ENCODE measurements at places on chromosomes 11 and 22. TPM values are rescaled to one million over a fixed set of nuclear protein-coding genes. Genes with fewer than 3 reads are reported as not detected.

The CRELD2 gene
- 15.3 TPM for total RNA-seq

The SEPTIN5 gene
- total RNA-seq, result 10.1 TPM

The C11orf16 gene
- total RNA-seq, result not detected

The KDM4E gene
- total RNA-seq, result not detected

The DRICH1 gene
- 0.52 TPM for total RNA-seq

The CHADL gene
- total RNA-seq, result not detected

The OR51B2 gene
- total RNA-seq, result not detected

The SLC22A6 gene
- not detected for total RNA-seq

The INSC gene
- not detected for total RNA-seq

The OR52I2 gene
- total RNA-seq, result not detected

The ROBO4 gene
- not detected for total RNA-seq

The SLC6A5 gene
- not detected for total RNA-seq

The LSP1 gene
- 2.7 TPM for total RNA-seq

The KCNJ1 gene
- total RNA-seq, result not detected

The CD3E gene
- total RNA-seq, result not detected

The GDPD5 gene
- 8.9 TPM for total RNA-seq

The FEN1 gene
- 96.6 TPM for total RNA-seq

The NAT10 gene
- total RNA-seq, result 52.9 TPM

The ARHGAP42 gene
- 5.5 TPM for total RNA-seq

The SLC25A1 gene
- 60.8 TPM for total RNA-seq

The MPZL2 gene
- 0.20 TPM for total RNA-seq

The PRODH gene
- 1.4 TPM for total RNA-seq

The SLC22A25 gene
- not detected for total RNA-seq

The GAL3ST3 gene
- not detected for total RNA-seq

The ADM gene
- 95.8 TPM for total RNA-seq

The SYT8 gene
- 0.41 TPM for total RNA-seq

The TMA7B gene
- not detected for total RNA-seq

The CASP5 gene
- not detected for total RNA-seq

The RFPL1 gene
- not detected for total RNA-seq

The ABTB2 gene
- total RNA-seq, result 41.2 TPM

The ZC3H12C gene
- 10.5 TPM for total RNA-seq

The CD248 gene
- total RNA-seq, result not detected

The KCNK4 gene
- total RNA-seq, result 0.21 TPM

The MRE11 gene
- total RNA-seq, result 17.2 TPM

The UPK2 gene
- total RNA-seq, result 0.37 TPM

Data from A549 treated with ZK216348 at 1 μM for 4 hours (cell line).